ENCODE measurements at places on chromosomes 7 and 10.

DNA sequence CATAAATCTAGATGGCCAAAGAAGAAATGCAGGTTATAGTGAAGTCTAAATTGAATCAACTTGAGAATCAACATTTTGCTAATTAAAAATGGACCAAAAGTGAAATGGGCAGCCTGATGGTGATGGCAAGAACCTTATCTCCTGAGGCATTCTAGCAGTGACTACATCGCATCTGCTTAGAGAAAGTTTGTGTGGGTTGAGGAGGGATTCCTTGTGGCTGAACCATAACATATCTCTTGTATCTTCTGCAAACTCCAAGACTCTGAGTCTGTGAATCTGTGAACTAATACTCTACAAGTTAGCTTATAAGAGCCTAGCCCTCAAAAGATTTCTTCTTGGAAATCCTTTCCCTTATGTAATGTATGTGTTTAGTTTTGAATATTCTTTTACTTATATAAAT lies 85.6 kb downstream of the PRKG1 start:
- DNase-seq, result no peak

GRCh38 chr10:14523286-14523685 lies 192.6 kb upstream of the FRMD4A start:
- no peak for DNase-seq

DNA sequence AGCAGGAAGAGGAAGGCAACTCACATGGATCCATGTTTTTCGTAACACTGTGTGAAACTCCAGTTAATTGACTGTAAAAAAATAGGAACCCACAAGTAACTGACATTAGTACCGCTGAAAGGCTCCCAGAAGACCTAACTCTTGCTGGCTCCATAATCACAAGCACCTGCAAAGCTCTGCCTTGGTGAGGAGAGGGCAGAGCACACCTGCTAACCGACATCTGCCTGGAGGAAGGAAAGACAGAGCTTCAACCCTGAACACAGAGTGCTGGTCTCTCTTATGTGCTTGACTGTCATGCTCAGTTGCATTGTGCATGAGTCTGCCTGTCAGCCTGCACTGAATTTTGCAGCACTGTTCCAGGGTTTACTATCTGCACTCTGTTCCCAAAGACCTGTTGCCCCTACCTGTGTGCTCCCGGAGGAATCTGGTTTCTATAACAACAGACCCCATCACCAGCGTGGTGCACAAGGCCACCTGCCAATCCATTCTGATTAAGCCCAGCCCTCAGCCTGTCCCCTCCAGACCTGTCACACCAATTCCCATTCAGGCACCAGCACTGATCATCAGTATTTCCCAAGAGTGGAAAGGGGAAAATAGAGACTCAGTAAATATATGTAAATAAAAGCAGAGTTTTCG lies 63.1 kb upstream of the ANKRD1 start:
- DNase-seq, result no peak

DNA sequence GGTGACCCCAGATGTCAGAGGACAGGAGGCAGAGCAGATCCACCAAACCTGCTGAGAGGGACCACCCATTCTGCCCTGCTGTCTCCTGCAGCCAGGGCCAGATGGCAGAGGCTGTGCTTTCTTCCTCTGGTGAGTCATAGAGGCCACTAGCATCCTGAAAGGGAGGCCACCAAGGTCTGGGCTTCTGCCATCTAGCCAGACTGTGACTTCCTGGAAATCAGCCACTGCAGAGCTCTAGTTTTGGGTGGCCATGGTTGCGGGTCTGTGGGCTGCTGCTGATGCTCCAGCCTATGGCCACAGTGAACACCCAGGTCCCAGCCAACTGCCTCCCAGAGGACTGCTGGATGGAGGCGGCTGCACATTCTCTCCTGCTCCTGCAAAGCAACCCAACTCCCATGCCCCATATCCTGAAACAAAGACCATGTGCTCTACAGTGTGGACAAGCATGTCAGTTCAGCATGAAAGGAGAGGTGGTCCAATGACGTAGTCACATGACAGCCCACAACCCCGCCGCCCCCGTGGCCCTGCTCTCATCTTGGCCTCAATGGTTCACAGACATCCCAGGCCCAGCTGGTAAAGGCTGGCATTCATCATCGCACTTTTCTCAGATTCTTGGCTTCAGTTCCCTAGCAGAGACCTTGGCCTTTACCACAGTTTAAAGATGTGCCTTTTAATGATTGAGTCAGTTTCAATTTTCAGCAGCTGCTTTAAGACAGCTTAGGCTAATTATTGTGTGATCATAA lies 73.9 kb upstream of the CXCL12 start:
- no peak for DNase-seq

DNA sequence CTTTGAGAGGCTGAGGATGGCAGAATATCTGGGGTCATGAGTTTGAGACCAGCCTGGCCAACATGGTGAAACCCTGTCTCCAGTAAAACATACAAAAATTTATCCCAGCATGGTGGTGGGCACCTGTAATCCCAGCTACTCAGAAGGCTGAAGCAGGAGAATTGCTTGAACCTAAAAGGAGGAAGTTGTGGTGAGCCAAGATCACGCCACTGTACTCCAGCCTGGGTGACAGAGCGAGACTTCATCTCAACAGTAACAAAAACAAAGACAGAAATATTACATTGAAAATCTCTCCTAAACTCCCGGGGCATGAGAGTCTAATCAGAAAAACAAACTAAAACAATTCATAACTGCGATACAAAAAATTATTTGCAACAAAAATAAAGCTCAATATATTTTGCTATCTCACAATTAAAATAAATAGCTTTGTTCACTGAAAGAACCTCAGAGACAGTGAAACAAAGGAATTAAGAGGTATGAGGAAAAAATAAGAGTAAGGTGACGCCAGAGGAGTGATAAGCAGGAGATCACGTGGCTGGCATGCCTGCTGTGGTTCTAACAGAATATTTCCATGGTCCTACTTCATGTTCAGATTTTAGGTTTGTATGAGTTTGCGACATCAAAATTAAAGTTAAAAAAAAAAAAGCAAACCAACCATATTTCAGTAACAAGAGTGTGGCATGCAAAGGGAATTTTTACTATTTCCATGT lies 527.7 kb upstream of the POM121L12 start:
- DNase-seq, result no peak

GRCh38 chr7:17159500-17160037 lies 138.9 kb upstream of the AHR start:
- DNase-seq, result no peak

GRCh38 chr10:112649006-112649821 lies 202.2 kb downstream of the VTI1A start:
- no peak for DNase-seq

GRCh38 chr10:35578618-35578956 lies 26.6 kb upstream of the GJD4 start:
- no peak for DNase-seq

- no peak for DNase-seq
Measured at GRCh38 chr7:109939207-109939606, 1151.7 kb upstream of the LRRN3 start.

GRCh38 chr7:131108212-131108940 lies 219.3 kb upstream of the MKLN1 start:
- DNase-seq, result no peak

DNA sequence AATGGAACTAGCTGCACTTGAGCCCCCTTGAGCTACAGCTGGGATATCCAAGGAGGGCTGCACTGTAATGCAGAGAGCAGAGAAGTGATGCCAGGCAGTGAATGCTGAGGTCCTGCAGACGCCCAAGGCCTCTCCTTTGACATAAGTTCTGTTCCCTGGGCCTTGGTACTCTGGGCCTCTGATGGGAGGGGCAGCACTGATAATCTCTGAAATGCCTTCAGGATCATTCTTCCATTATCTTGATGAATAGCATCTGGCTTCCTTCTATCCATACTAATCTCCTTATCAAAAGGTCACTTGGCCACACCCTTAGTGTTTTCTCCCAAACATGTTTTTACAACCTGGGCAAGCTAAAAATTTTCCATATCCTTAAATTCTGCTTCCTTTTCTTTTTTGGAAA lies 6.9 kb downstream of the GRB10 start:
- DNase-seq, result no peak

DNA sequence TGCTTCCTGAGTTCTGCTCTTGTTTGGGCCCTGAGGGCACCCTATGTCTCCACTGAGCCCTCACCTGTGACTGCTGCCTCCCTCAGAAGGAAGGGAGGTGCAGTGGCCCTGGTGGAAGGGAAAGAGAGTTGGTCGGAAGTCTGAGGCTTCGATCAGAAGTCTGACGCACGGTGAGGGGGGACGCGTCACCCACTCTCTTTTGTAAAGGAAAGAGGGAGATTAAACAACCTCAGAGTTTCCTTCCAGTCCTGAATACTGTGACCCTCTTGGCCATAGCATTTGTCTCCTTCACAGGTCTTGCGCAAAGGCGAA lies 31.4 kb upstream of the TRIM8 start:
- no peak for DNase-seq

GRCh38 chr7:48634116-48634632 lies 290.2 kb upstream of the CDC14C start:
- DNase-seq, result no peak

GRCh38 chr7:158723714-158724385 lies 19.2 kb upstream of the NCAPG2 start:
- DNase-seq, result no peak

- DNase-seq, result no peak
Measured at GRCh38 chr10:92479547-92479946, 94.3 kb downstream of the IDE start.

DNA sequence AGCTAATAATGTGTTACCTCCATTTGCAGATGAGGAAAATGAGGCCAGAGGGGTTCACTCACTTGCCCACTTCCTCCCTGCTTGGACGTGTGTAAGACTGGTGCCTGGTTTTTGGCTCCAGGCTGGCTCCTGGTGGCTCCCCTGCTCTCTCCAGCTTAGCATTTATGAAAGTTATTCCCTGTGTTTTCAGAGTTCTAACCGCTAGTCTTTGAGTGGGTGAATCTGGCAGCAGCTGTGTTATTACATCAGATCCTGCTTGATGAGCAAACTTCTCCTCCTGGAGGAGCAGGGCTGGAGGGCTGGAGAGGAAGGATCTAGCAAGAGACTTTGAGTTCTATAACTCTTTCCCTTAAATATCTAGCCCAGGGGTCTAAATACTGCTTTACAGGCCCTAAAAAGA lies 80.9 kb upstream of the AGBL3 start:
- no peak for DNase-seq

DNA sequence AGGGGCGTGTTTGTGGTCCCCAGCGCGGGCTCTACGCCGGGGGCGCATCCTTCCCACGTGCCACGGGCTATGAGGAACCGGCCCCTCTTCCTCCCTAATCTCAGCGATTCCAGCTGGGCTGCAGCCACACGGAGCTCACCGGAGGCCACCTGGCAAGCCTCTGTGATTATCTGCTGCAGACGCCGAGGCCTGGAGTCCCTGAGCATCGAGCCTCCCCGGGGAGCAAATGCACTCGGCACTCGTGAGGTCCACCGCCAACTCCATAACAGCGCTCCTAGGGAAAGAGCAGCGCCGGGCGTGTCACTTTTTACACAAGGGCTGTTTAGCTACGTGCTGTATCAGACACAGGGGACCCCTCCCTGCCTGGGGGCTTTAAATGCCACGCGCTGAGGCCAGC lies 101.2 kb downstream of the DYNC2I1 start:
- DNase-seq, result no peak

GRCh38 chr7:91549878-91550277 lies 285.6 kb downstream of the FZD1 start:
- DNase-seq, result no peak

DNA sequence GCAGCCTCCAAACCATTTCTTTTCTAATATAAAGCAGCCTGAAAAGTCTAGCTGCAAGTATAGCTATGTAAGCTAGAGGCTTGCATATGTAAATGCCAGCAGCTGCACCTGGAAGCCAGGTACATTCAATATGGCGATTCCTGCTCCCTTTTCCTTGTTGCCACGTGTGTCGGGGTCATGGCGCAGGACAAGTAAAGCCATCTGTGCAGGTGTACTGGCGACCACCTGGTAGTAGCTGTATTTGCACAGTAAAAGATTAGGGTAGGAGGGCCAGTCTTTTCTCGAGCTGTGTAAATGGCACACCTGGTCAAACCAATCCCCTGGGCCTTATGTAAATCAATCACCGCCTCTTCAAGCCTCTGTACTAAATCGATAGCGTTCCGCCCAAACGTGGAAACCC lies 484.5 kb downstream of the MAGI2 start:
- no peak for DNase-seq

GRCh38 chr10:21138769-21139340 lies 241.7 kb upstream of the NEBL start:
- no peak for DNase-seq

DNA sequence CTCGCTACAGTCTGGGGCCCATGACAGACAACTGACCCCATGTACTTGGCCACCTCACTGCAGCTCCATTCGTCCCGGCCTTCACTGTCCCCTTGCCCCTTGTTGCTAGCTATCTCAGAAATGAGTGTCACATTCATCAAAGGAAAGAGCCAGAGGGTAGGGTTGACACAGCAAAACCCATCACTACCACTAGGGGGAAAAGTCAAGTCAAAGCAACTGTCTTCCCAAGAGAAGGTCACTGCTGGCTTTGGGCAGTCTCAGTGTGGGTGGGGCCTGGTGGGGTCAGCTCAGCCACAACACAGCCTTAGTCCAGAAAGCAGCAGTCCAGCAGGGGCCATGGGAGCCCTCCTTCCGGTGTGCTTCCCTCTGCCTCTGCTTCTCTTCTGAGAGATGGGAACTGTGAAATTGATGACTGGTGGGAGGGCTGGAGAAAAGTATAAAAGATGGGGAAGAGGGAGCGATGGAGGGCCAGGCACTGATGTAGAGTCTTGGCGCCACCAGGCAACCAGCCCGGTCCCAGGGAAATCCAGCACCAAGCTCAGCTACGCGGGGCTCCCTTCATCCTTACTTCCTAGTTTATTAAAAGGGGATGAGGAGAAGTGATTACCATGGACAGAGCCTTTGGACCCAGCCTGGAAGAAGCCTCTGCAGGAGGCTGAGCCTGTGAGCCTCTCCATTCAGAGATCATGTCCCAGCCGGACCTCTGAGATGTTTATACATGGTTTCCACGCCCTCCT lies 58.0 kb downstream of the PLXNA4 start:
- no peak for DNase-seq

- DNase-seq, result no peak
Measured at GRCh38 chr7:138603549-138604318, 97.4 kb downstream of the SVOPL start.

DNA sequence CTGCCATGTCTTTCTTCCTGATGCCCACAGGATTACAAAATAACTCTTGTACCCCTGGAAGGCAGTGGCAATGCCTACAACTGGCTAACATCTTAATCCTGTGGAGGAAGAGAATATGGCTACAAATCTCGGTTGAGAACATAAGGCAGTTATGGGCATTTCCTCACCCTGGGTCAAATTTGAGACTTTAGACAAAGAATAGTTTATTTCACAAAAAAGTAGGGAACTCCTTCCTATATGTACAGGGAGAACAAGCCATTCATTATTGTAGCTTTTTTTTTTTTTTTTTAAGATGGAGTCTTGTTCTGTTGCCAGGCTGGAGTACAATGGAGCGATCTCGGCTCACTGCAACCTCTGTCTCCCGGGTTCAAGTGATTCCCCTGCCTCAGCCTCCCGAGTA lies 2.6 kb downstream of the ALDH18A1 start:
- no peak for DNase-seq

GRCh38 chr7:156106107-156106426 lies 293.8 kb upstream of the SHH start:
- DNase-seq, result no peak

DNA sequence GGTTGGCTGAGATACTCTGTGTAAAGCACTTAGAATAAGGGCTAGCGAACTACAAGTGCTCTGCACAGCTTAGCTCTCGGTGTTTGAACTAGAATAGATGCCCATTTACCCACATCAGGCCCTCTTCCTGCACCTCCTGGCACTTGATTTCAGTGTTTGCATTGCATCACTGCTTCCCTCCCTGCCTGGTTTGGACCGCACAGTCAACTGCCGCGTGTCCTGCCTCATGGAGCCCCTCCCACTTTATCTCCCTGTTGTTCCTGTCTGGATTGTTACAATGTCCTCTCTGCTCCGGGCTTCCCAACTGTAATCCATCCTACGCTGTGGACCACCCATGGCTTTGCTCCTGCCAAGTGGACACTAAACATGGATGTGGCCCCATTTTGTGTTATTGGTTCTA lies 2.3 kb downstream of the FAM107B start:
- DNase-seq, result no peak
